ENCODE measurements at places on chromosomes 2 and 18.

DNA sequence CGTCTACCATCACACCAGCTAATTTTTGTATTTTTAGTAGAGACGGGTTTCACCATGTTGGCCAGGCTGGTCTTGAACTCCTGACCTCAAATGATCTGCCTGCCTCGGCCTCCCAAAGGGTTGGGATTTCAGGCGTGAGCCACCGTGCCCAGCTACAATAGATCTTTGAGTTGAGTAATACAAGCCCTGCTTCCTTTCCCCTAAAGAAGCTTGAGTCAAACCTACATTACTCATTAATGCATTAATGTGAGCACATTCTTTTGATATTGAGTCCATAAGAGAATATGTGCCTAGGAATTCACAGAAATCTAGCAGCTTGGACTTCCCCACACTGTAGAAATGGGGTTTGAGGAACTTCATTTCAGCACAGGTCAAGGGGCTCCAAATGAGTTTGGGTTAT, 39.6 kb downstream of the PSMG2 start:
- no peak for DNase-seq

GRCh38 chr18:13989199-13989598, 73.9 kb upstream of the MC2R start:
- no peak for DNase-seq

DNA sequence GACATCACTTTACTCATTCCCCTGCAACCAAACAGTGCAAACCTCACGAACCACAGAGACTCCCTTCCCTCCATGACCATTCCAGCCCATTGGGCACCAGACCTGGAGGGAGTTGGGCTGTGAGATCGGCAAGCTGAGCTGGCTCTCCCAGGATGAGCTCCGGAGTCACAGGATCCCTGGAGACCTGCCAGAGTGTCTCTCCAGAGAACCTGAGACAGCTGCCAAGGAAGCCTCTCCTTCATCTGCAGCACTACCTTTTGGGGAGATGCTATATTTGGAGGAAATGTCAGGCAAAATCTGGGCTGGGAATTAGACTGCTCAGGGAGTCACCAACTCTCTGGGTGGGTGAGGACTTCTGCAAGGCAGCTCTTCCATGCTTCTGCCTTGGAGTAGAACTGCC, 417.4 kb downstream of the TNS1 start:
- DNase-seq, result no peak

DNA sequence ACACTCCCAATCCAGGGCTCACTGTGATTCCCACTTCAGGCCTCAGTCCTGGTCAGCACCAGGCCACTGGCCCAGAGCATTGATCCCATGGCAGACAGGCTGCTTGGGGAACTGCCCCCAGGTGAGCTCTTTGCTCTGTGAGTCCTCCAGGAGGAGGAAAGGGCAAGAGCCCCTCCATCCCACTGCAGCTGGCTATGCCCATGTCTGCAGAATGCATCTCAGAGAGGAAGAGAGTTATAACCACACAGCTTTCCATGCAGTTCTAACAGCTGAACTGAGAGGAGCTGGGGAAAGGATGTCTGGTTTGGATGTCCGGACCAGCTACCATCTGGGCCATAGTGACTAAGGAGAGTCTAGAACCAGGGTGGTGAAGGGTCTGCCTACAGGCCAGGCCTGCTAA, 230.3 kb downstream of the DYSF start:
- no peak for DNase-seq

DNA sequence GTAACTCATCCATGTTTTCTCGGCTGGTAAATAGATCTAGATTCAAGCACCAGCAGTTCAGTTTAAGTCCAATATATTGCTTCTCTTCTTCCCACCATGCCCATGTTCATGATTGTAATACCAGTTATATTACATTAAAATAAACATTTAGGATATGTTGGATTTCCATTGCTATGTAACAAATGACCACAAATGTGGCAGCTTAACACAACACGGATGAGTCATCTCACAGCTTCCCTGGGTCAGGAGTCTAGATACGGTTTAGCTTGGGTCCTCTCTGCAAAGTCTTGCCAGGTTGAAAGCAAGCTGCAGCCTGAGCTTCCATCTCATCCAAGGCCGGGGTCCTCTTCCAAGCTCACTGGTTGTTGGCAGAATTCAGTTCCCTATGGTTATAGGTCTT, 39.4 kb upstream of the SMAD2 start:
- no peak for DNase-seq

DNA sequence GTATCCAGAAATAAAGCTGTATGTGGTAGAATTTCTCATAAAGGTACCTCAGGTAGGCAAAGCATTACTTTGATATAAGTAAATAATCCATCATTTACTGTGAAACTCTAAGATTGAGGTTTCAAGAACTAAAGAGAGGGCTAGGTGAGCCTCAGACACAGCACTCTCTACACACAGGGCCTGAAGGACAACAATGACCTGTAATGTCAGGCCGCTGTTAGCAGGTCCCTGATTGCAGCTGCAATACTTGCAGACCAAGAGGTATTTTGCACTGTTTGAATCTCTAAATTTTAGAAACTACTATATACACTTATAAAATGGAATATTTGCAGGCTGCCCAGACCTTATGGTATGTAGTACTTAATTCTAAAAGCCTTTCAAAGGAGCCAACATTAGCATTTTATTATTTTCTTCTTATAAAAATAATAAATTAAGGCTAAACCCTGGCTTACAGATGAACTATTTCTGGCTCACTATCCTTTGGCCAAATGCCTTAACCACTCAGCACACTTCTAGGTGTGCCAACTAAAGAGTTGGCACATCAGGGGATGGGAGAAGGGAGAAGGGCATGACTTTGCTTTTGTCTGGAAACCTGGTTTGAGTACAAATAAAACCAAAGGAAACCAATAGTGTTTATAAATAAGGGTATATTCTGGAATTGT, 66.7 kb upstream of the SLC39A10 start:
- DNase-seq, result no peak

GRCh38 chr2:143792602-143793001, 663.4 kb downstream of the ARHGAP15 start:
- no peak for DNase-seq

GRCh38 chr2:128032092-128032491, 4.2 kb upstream of the SAP130 start:
- DNase-seq, result no peak

GRCh38 chr2:167550448-167550847, 662.2 kb downstream of the XIRP2 start:
- no peak for DNase-seq

DNA sequence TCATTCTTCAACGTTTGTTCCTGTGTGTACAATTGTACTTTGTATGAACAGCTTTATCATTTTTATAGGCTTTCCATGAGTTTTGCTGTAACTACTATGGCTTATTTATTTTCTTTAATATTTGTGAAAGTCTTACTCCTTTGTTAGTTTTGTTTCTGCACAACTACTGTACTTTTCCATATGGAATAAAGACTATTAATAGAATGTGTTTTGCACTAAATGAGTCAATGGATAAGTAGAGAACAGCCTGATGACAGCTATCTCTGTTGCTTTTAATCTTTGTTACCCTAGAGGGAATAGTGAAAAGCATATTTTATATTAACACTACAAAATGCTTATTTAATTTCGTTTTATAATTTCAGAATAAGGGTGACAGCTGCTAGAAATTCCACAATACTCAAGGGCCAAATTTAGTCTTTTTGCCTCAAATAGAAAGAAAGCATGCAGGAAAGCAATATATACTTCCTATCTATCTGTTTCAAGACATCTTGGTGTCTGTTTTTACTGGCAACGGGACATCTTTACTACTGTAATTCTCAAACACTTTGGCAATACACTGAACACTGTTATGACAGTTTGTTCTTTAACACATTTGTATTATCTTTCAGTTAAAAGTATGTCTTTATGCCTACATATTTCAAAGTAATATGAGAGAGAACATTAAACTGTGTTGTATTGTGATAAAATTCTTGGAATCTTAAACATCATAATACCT, 53.9 kb downstream of the WDSUB1 start:
- no peak for DNase-seq

DNA sequence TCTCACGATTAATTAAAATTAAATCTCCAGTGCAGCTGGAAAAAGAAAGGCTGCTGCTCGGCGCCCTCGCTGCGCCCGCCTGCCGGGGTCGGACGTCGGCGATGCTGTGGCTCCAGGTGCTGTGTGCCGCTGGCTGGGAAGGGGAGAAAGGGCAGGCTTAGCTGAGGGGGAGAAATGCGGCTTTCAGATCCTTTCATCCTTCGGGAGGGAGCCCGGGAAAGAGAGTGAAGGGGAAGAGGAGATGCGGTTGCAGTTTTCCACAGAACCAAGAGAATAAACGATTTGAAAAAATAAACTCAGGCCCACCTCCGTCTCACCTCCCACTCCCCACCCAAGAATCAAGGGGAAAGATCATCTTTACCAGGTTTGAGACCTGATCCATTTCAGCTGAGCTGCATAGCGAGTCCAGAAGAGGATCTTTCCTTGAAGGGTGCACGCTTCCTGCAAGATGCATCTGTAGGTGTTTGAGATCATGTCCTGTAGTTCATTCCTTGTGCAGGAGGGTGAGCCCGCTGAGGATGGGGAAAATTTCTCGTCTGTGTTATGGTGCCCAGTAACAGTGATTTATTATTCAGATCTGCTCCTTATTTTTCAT, 495 bp downstream of the TMEM169 start:
- no peak for DNase-seq

GRCh38 chr18:79224381-79224780, 155.2 kb downstream of the ATP9B start:
- DNase-seq, result no peak

DNA sequence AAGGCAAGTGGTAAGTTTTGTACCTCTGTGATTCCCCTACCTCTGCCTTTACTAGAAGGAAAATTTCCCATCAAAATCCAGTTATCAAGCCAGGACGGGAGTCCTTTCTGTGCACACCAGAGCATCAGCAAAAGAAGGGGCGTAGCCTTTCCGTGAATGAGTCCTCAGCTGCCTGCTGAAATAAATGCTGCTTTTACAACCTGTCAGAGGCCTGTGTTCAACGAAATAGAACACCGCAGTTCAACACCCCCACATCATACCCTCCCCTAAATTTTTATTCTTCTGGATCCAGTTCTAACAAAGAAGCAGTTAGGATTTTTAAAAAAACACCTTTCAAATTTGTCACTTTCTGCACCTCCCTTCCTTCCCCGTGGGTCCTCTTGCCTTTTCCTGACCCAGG, 135.8 kb downstream of the SETBP1 start:
- no peak for DNase-seq

GRCh38 chr18:75831960-75832359, 404.5 kb upstream of the SMIM21 start:
- no peak for DNase-seq

DNA sequence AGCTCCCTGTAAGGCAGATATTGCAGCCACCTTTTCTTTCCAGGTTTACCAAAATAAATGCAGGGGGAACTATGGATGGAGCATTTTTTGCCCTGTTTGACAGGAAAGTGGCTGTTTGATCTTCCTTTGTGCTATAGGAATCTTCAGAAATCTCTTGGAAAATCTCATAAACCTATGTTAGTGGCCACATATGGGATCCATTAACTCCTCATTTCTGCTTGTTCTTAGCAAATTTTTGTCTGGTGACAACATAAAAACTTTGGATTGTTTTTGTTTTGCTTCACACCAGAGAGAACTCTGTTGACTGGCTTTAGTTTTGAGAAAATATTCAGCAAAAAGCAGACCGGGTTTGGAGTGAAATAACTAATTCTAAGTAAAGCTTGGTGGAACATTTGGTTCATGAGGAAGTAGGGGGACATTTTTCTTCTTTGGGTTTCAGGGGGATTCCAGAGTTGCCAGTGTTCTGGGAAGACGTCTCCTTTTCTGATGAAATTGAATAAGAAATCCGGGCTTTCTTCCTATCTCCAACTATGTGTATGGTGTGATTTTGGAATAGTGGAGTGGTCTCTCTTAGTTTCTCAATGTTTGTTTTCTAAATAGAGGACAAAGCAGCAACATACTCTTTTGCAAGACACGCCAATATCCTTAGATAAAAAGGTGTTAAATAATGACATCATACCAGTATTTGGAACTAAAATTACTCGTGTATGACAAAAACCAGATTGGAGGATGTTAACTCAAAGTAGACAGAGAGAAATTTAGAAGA, 174.4 kb downstream of the ICOS start:
- no peak for DNase-seq

GRCh38 chr2:104504331-104505073, 349.4 kb upstream of the POU3F3 start:
- no peak for DNase-seq

GRCh38 chr18:8871489-8871888, 166.1 kb downstream of the MTCL1 start:
- no peak for DNase-seq

- no peak for DNase-seq
Measured at GRCh38 chr2:61443342-61444041, 27.4 kb downstream of the USP34 start.

GRCh38 chr2:198880986-198881385, 576.8 kb downstream of the SATB2 start:
- DNase-seq, result no peak

DNA sequence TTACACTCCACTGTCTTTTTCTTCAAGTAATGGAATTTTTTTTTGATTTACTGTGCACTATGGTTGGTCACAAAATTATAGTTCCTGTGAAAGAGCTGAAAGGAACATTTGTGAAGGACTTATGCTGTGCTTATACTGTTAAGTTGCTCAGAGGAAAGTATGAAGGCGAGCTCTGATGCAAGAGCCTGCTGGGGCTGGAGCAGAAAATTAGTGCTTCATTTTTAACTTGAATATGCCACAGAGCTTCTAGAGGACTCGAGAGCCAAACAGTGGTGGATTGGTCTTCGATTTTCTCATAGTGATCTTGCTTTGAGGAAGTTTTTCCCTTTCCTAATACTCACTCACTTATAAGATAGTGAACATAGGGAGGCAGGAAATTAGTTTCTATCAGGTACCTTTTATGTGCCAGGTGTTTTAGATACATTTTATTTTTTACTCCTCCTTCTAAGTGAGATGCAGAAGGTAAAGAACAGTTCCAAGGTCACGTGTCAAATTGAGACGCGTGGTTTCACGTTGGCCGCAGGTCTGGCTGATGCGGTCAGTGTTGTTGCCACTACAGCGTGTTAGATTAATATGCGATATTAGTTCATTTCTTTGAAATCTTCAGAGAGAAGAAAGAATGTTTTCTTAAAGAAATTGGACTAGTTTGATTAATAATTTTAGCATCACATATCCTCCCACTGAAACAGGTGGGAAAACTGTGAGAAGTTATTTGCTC, 20.2 kb downstream of the GATA6 start:
- DNase-seq, result no peak

GRCh38 chr2:134245340-134245984, 8.4 kb upstream of the MGAT5 start:
- DNase-seq, result peak; percentile 79

DNA sequence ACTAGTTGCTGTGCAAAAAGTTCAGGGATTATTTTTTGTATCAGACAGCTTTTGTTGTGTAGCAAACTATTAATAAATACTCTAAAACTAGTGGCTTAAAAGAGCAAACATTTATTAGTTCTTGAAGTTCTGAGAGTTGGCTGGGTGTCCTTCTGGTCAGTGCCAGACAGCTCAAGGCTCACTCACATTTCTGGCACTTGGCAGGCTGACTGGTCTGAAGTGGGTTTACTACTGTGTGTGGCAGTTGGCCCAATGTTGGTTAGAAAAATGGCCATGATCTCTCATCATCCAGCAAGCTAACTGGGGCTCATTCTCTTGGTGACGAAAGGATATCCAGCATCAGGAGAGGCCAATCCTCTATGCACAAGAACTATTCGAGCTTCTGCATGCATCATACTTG, 71.4 kb upstream of the ZNF385B start:
- DNase-seq, result no peak

GRCh38 chr2:153235516-153235915, 243.0 kb downstream of the RPRM start:
- no peak for DNase-seq

GRCh38 chr2:219099329-219099728, 38.6 kb upstream of the IHH start:
- DNase-seq, result no peak

GRCh38 chr2:8238521-8239230, 443.2 kb upstream of the ID2 start:
- no peak for DNase-seq
